Lung microvascular endothelial cell (primary cell): ENCODE measurements at places on chromosomes 1 and 21. TPM values are rescaled to one million over a fixed set of nuclear protein-coding genes. Genes with fewer than 3 reads are reported as not detected.
A peak's percentile ranks its signal among the peaks of the same experiment; 100 is the strongest.

DNA sequence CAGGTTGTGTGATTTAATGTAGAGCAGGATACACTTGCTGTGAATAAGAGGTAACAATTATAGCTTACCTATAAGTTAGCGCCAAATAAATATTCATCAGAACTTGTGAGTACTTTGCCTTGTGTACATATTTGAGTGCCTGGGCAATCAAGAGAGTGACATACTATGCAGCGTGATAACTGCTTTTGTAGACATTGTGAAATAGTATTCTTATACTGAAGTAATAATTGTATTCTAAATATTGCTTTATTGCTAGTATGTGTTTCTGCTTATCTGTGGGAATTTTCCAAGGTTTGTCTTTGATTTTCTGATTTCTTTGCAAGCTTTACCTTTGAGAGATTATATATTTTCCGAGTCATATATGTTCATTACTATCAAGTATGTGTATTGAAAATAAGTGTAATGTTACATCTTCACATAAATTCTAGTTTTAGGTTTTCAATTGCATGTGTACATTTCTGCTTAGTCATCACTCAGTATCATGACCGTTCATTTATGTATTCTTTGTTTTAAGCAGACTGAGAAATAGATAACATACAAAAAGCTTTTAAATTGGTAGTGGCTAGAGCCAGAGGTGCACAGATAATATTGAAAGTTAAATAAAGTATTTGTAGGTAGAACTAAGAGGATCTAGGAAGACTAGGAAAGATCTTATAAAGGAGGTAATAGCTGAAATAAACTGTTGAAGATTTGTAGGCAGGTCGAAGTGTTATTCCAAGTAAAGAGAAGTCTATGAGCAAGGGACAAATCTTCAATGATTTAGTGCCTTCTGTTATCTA lies 19.5 kb downstream of the USP25 start:
- peak; percentile 37 for DNase-seq

GRCh38 chr21:26965907-26966581 lies 844 bp downstream of the ADAMTS5 start:
- DNase-seq = no peak

GRCh38 chr21:20106368-20106767 lies 891.8 kb upstream of the NCAM2 start:
- DNase-seq = no peak

DNA sequence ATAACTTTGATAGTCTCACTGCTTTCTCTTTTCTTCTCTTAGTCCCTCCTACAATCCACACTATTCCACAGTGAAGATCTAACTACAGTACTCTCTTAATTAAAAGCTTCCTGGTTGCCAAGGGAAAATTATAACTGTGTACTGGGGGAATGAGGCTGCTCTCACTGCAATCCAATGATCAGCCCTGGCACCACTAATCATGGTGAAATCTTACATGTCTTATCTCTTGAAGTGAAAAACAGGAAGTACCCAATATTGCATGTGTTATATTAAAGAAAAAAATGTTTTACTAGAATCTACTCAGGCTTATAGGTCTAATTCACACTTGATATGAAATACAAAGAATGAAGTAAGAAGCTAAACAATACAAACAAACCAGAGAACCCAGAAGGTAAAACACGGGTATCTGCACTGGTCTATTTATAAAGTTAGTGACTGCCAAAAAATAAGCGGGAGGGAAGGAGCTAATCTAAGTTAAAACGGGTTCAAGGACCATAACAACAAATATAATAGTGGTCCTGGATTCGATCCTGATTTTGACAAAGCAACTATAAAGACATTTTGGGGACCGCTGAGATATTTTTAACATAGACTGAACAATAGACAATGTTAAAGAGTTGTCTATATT lies 57.5 kb downstream of the RGS2 start:
- no peak for DNase-seq

- DNase-seq = no peak
Measured at GRCh38 chr21:36379251-36379650, 5.9 kb upstream of the CHAF1B start.

DNA sequence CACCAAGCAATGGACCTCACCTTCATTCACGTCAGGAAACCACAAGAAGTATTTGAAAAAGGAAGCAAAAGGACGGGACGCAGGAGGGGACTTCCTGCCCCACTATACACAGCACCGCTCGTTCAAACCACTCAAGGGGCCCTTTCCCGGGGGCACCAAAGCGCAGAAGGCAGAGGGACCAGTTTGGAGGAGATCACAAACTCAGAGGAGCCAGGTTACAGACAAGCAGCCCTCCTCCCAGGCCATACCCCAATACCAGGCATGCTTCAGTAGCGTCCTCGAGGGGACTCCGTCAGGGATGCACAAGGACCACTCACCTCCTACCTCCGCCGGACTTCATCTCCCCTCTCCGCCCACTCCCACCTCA lies 685 bp downstream of the CRTC2 start:
- peak; percentile 16 for DNase-seq

DNA sequence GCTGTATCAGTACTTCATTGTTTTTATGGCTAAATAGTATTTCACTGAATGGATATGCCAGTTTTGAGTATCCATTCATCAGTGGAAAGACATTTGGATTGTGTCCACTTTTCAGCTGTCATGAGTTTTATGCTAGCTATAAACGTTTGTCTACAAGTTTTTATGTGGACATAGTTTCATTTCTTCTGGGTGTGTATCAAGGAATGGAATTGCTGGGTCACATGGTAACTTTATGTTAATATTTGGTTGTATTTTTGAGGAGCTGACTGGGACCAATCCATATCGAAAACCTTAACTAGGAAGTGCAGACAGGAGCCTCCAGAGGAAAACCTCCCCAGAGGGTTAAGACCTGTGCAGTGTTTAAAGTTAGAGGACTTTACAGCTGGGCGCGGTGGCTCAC lies 31.8 kb upstream of the DISC1 start:
- no peak for DNase-seq

DNA sequence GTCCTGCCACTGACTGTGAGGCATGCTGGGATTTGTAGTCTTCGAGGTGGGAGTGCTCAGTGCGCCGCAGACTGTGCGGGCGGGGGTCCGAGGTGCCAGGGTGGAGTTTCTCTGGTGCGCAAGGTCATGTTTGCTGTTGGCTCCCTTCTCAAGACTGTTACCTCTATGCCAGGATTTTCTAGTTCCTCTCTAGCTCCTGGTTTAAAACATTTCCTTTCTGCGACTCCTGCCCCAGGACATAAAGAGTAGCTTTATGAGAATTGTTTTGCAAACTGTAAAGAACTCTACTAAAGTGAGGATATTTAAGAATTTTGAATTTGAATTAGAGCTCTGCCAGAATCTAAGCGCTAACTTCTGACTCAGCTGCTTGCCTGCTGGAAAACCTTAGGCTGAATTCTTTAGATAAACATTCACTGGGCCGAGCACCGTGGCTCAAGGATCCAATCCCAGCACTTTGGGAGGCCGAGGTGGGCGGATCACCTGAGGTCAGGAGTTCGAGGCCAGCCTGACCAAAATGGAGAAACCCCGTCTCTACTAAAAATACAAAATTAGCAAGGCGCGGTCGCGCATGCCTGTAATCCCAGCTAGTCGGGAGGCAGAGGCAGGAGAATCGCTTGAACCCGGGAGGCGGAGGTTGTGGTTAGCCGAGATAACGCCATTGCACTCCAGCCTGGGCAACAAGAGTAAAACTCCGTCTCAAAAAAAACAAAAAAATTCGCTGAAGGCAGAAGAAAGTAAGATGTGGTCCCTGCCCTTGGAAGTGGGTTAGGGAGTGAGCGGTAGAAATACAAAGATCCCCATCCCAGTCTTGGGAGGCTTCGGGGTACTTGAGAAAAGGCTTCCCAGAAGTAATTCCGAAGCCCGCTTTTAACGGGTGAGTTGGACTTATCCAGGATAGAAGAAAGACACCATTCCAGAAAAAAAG lies 992 bp upstream of the USP48 start:
- DNase-seq = peak; percentile 27

GRCh38 chr1:205832326-205832751 lies 17.6 kb downstream of the PM20D1 start:
- DNase-seq = peak; percentile 39

Gene CACHD1
- 3.1 and 4.2 TPM in 2 replicates for total RNA-seq

- no peak for DNase-seq
Measured at GRCh38 chr1:181010789-181011188, 11.9 kb downstream of the STX6 start.

DNA sequence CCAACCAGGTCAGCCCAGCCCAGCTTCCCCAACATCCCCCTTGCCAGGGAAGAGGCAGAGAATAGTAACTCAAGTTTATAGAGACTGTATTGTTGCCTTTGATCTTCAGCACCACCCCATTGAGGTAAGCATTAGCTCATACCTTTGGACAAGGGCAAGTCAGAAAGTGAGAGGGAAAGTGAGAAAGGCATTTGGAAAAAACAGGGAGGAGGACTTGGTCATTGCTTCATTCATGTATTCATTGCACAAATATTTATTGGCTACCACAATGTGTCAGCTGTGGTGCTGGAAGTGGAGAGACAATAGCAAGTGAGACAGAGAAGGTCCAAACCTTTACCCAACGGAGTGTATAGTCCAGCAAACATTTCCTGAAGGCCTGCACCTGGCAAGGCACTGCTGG lies 561.2 kb downstream of the KIF26B start:
- DNase-seq = peak; percentile 4
